ENCODE measurements at places on chromosomes 11 and 22. TPM values are rescaled to one million over a fixed set of nuclear protein-coding genes. Genes with fewer than 3 reads are reported as not detected.

DNA sequence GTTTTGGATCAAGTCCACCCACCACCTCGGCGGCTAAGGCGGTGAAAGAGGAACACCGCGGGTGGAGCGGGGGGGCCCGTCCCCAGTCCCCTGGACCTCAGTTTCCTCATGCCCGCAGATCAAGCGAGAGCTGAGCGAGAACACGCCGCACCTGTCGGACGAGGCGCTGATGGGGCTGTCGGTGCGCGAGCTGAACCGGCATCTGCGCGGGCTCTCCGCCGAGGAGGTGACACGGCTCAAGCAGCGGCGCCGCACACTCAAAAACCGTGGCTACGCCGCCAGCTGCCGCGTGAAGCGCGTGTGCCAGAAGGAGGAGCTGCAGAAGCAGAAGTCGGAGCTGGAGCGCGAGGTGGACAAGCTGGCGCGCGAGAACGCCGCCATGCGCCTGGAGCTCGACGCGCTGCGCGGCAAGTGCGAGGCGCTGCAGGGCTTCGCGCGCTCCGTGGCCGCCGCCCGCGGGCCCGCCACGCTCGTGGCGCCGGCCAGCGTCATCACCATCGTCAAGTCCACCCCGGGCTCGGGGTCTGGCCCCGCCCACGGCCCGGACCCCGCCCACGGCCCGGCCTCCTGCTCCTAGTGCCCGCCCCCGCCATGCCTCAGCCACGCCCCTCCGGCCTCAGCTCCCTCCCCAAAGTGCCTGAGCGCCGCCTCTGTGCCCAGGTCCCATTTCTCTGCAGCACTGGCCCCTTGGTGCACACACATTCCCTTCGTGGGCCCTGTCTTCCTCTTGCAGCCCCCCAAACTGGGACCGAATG lies 12.7 kb downstream of the MAFF start:
- DNase-seq, result peak; percentile 61

GRCh38 chr11:70153133-70153727 lies 49.9 kb upstream of the FADD start:
- no peak for DNase-seq

DNA sequence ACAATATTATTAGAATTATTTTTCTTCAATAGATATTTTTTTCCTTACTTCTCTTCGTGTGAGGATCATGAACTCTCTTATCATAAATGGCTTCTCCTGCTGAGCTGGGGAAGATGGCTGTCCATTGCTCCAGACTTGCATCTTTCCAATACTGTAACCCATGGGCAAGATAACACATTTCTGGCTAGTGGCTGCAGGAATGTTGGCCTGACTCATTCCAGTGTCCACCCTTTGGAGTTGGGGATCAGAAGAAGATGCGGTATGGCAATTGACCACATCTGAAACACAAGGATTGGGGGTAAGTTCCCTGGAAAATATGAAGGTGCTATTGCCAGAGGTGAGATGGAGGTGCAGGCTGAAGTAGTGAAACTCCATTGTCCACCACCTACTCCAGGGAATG lies 92.8 kb downstream of the FAR1 start:
- no peak for DNase-seq

DNA sequence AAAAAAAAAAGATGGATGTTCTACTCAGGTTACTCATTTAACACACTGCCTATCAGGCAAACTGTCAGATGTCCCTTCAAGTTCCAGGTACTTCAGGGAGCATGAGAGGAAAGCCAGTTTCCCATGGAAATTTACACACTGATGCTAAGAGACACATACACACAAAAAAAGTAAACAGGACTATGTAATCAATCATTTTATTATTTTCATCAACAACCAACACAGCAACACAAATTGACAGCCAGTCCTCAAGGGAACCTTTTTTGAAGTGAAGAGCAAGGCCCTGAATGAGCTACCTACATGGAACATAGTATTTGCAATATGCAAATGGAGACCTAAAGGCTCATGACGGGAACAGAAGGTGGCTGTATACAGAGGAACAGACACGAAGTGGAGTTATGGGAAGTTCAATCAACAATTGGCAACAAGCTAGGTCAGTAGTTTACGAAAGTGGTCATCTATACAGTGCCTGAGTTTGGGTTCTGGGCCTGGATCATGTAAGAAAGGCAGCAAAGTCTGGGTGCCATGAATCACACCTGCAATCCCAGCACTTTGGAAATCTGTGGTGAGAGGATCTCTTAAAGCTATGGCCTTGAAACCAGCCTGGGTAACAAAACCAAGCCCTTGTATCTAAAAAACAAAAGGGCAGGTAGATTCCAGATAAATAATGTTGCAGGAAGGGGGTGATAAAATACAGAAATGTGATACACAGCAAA lies 12.6 kb upstream of the WDR74 start:
- no peak for DNase-seq

DNA sequence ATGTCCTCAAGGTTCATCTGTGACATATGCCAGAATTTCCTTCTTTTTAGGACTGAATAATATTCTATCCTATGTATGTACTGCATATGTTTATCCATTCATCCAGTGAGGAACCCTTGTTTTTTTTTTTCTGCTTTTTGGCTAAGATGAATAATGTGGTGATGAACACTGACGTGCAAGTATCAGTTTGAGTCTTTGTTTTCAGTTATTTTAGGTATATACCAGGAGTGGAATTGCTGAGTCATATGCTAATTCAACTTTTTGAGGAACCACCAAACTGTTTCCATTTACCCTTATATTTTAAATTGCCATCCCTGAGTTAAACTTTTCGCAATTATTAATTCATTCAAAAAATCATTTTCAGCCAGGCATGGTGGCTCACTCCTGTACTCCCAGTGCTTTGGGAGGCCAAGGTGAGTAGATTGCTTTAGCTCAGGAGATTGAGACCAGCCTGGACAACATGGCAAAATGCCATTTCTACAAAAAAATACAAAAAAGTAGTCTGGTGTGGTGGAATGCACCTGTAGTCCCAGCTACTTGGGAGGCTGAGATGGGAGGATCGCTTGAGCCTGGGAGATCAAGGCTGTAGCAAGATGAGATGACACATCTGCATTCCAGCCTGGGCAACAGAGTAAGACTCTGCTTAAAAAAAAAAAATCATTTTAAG lies 64.2 kb downstream of the MICAL2 start:
- no peak for DNase-seq

- DNase-seq, result peak; percentile 74
Measured at GRCh38 chr22:25362215-25362882, 142.9 kb downstream of the CRYBB2 start.

DNA sequence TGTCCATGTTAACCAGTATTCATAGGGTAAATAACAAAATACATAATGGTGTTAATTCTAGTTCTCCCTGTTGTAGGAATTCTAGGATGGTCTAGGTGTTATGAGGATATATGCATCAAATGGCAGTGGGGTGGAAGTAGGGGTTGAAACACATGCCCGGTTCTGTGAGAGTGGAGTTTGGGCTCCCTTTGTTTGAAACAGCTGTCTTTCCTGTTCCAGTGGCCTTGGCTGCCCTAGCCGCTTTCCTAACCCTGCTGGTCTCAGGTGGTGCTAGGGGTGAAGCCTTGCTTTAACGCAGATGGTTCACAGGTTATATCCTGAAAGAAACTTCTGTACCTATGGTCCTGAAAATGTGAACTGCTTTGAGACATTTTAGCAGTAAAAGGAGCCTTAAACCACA lies 38.3 kb downstream of the SERPINH1 start:
- no peak for DNase-seq

GRCh38 chr11:39806652-39807051 lies 1652.8 kb downstream of the LRRC4C start:
- no peak for DNase-seq

GRCh38 chr22:27610863-27611786 lies 190.4 kb downstream of the MN1 start:
- DNase-seq, result no peak

- DNase-seq, result no peak
Measured at GRCh38 chr11:121244884-121245283, 47.7 kb upstream of the SC5D start.

DNA sequence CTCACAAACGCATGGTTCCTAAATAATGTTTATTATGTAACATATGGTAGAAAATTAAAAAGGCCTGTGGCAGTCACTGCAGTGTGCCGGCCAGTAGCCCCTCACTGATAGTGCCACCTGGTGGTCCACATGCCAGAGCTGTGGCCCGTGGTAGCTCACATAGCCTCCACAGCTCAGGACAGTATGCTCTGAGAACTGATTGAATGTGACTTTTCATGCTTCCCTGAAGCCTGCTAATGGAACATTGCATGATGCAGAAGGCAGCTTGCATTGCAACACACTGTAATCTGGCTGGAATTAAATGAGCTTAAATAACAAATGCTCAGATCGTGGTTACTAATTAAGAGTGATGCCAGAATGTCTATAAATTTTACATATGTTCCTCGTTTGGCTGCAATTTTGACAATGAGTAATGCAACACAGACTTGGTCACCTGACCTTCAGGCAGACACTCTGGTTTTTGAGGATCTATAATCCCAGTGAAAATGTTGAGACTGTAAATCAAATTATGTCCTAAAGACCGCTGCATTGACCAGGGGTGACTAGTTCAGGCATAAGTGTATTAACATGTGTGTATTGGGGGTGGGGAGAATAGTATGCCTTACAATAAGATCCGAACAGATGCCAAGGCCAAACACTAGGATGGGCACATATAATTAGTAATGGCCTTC lies 566.4 kb downstream of the METTL15 start:
- no peak for DNase-seq

GRCh38 chr11:2534134-2534956 lies 89.5 kb downstream of the KCNQ1 start:
- no peak for DNase-seq

GRCh38 chr11:79973721-79974617 lies 533.1 kb upstream of the TENM4 start:
- no peak for DNase-seq

DNA sequence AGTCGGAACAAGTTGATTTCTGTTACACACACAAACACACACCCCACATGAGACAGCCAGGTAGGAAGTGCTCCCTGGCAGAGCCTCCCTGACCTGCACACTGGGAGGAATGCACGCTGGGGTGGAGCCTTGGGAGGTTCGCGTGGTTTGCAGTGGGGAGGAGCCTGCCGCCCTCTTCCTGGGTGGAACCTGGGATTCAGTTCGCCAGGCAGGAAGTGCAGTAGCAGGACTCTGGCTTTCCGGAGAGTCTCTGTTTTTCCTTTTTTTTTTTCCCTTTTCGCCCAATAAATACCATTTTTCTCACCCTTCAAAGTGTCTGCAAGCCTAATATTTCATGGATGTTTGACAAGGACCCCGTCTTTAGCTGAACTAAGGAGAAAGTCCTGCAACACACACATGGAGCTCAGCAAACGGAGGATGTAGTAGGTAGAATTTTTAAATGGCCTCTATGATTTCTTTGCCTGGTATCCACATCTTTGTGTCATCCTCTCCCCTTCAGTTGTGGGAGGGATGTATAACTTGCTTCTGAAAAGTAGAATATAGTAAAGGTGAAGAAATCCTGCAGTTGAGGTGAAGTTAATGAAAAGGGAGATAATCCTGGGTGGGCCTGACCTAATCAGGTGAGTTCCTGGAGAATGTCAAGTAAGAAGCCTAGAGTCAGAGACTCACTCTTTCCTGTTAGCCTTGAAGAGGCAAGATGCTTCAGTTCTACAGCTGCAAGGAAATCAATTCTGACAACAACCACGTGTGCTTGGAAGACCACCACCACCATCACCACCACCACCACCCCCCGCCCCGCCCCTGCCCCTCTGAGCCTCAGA lies 72.9 kb downstream of the PIWIL4 start:
- no peak for DNase-seq

DNA sequence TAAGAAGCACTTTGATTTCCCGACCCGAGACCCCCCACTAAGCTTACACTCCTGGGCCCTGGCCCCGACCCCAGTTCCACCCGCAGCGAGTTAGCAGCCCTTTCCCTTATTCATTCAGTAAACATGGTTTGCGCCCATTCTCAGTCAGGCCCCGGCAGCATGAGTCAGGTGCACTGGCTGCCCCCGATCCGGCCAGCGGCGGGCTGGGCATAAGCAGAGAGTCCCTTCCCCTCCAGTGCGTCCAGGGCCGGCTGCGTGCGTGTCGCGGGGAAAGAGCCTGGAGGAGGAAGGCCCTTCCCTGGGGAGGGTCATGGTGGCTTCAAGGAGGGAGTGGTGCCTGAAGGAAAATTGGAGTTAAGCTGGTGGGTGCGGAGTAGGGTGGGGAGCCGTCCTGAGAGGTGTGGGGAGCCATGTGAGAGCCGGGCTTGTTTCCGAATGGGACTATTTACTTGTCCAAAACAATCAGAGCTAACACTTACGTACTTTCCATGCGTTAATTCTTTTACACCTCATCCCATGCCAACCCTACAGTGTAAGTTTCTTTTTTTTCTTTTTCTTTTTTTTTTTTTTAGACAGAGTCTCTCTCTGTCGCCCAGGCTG lies 657 bp downstream of the IGHMBP2 start:
- peak; percentile 21 for DNase-seq

DNA sequence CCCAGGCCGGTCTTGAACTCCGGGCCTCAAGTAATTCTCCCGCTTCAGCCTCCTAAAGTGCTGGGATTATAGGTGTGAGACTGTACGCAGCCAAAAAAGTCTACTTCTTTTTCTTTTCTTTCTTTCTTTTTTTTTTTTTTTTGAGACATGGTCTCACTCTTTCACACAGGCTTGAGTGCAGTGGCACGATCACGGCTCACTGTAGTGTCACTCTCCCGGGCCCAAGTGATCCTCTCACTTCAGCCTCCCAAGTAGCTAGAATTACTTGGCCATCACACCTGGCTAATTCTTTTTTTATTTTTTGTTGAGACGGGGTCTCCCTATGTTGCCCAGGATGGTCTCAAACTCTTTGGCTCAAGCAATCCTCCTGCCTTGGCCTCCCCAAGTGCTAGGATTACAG lies 3.6 kb upstream of the UBE2L3 start:
- DNase-seq, result no peak

DNA sequence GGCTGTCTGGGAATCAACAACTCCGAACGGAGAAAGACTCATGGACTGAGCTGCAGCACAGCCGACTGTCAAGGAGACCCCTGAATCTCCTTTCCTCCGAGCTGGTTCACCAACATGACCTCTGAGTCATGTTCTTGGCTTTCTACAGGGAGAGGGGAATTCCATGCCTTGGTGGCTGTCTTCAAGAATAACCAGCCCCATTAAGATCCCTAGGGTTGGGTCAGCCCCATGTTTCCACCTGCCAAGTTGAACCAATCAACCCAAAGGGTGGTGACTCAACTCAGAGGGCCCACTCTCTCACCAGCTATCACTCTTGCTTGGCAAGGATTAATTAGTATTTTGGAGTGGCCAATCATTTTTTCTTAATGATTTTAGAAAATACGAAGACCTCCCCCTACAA lies 28.3 kb upstream of the IGSF22 start:
- no peak for DNase-seq

GRCh38 chr11:78420255-78420764 lies 2.7 kb upstream of the GAB2 start:
- peak; percentile 50 for DNase-seq

- no peak for DNase-seq
Measured at GRCh38 chr11:82599836-82600235, 133.8 kb downstream of the FAM181B start.

GRCh38 chr11:10622957-10623791 lies 54.7 kb upstream of the LYVE1 start:
- no peak for DNase-seq

- DNase-seq, result no peak
Measured at GRCh38 chr22:44711690-44712555, 9.9 kb downstream of the PRR5 start.

The ACR gene
- not detected for total RNA-seq

The KRTAP5-1 gene
- not detected for total RNA-seq

The C11orf58 gene
- total RNA-seq, result 119 TPM

The DBX1 gene
- total RNA-seq, result not detected

The BRMS1 gene
- total RNA-seq, result 48.0 TPM

The UCP3 gene
- 2.5 TPM for total RNA-seq

The CD248 gene
- total RNA-seq, result 2.4 TPM

The KLHL35 gene
- 0.50 TPM for total RNA-seq

The APOBEC3A gene
- total RNA-seq, result not detected

The OR10D3 gene
- not detected for total RNA-seq

The LAYN gene
- total RNA-seq, result 0.71 TPM

The NRIP3 gene
- total RNA-seq, result 0.62 TPM

The GGTLC2 gene
- total RNA-seq, result not detected

Measured in activated CD4-positive, alpha-beta T cell treated with anti-CD3 and anti-CD28 coated beads, Interleukin-2, amount 10 ng/mL, durations not matched to agents 7 days and 5 days (primary cell).